ENCODE measurements at places on chromosomes 5 and 9. TPM values are rescaled to one million over a fixed set of nuclear protein-coding genes. Genes with fewer than 3 reads are reported as not detected.

NEURL1B gene
- total RNA-seq, result 35.8 TPM

DNA sequence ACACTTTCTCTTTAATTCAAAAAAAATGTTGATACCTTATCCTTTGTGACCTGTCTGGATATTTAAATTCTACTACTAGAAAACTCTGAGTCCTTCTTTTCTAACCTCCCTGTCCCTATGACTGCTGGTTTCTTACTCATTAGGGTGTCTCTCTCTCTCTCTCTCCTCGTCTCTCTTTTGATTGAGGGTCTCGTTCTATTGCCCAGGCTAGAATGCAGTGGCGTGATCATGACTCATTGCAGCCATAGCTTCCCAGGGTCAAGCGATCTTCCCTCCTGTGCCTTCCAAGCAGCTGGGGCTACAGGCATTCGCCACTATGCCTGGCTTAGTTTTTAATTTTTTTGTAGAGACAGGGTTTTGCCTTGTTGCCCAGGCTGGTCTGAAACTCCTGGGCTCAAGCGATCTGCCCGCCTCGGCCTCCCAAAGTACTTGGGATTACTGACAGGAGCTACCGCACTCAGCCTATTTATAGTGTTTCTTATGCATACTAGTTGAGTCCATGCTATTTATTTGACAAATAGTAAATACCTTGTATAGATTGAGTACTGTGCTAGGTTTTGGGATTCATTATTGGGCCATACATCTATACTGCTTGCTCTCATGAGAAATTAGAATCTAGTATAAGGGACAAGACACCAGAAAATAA is 61.9 kb downstream of the NSD1 start:
- DNase-seq, result no peak

GRCh38 chr5:6780802-6781391 is 67.7 kb downstream of the TENT4A start:
- DNase-seq, result no peak

DNA sequence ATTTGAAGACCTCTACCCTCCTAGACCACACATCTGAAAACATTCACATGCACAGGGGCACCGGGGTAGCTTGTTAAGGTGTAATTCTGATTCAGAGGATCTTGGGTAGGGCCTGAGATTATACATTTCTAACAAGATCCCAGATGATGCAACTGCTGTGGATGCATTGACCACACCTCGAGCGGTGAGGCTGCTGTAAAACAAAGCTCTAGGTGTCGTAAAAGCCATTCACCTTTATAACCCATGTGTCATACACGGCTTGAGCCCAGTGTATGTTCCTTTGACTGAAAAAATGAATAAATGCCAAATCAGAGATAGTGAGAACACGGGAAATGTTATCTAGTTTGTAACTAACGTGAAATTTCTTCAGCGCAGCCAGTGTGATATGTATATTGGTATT is 1578.2 kb upstream of the WWC1 start:
- DNase-seq, result no peak

CCNH gene
- 151 TPM for total RNA-seq

MED22 gene
- 25.6 TPM for total RNA-seq

IFNK gene
- not detected for total RNA-seq

GRCh38 chr5:72860499-72860898 is 44.0 kb downstream of the TNPO1 start:
- no peak for DNase-seq

DNA sequence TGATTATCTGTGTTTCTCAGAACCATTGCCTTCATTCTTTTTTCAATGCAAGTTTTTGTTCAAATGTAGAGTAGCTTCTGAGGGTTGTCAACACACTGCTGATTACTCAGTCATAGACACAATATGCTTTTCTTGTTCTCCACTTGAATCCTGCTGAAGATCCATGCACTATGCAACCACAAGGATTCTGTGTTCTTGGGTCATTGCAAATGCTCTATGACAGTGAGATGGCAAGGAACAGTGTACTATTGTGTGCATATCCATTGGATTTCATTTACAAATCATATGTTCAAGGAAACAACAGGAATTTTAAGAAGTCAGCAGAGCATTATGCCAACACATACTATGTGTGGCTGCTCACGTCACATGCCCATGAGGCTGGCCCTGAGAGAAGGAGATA is 1590.2 kb downstream of the EFNA5 start:
- DNase-seq, result no peak

GRCh38 chr9:132168347-132168746 is 6.5 kb downstream of the NTNG2 start:
- DNase-seq, result no peak

PRLR gene
- total RNA-seq, result 2.4 TPM

PCAT7 gene
- total RNA-seq, result not detected

GRIA1 gene
- total RNA-seq, result 3.2 TPM

IFNB1 gene
- not detected for total RNA-seq

GRCh38 chr5:38639377-38640358 is 83.2 kb upstream of the LIFR start:
- no peak for DNase-seq

FBXW5 gene
- 95.2 TPM for total RNA-seq

SNX2 gene
- total RNA-seq, result 80.1 TPM

- DNase-seq, result no peak
These were observed 3.6 kb downstream of the FOXI1 start for GRCh38 chr5:170109059-170110031.

VCAN gene
- total RNA-seq, result 224 TPM

- DNase-seq, result no peak
These were observed 32.6 kb upstream of the RXRA start for GRCh38 chr9:134293611-134294152.

DNA sequence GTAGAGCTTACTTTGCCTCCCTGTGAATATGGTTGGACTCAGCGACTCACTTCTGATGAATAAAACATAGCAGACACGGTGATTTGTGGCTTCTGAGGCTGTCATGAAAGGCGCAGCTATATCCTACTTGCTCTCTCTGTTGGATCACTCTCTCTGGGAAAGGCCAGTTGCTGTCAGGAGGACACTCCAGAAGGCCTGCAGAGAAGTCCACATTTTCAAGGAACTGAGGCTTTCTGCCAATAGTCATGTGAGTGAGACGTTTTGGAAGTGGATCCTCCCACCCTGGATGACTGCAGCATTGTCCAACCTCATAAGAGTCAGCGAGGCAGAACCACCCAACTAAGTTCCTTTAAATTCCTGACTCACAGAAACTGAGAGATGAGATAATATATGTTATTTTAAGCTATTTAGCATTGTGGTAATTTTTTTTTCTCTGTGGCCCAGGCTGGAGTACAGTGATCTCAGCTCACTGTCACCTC is 156.0 kb upstream of the MAST4 start:
- DNase-seq, result no peak

DNA sequence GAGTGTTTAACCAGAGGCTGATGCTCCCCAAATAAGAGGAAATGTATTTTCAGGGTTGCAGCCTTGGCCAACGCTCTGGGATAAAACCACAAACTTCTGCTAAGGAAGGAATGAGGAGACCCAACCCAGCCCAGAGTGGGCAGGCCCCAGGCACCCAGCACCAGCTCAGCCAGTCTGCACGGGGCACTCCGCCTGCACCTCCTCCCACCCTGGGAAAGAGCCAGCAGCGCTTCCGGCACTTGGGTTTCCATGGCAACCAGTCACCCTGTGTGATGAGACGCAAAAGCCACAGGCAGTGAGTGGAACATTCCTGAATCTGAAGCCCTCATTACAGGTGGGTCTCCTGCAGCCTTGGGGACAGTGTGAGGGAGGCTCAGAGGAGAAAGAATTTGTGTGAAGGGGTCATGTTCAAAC is 85.2 kb upstream of the ZBTB43 start:
- DNase-seq, result peak; percentile 91

GRCh38 chr5:35811108-35811741 is 45.5 kb upstream of the IL7R start:
- DNase-seq, result no peak

GRCh38 chr5:54159153-54159892 is 151.1 kb downstream of the ARL15 start:
- DNase-seq, result no peak

DNA sequence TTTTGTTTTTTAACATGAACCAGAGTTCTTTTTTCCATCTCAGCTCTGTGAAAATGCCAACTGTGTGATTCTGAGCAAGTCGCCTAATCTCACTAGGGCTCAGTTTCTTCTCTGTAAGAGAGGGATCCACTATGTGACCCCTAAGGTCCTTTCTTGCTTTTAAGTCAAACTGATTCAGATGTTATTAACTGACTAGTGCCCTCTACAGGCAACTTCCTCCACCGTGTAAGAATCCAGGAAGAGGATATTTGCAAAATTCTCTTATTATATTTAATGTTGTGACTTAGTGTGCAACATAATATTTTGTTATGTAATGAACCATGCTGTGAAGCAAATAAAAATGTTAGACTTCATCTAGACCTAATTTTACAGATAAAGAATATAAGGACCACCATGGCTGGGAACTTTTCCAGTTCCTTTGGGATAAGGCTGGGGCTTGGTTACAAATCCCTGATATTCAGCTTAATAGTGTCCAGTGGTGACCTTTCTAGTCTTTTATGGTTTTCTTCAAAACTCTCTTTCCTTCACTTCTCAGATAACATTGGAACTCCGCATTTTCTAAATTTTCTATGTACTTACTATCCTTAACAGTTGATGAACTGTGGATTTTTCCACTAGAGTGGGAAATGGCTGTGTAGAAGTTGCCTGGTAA is 244.7 kb downstream of the PIK3R1 start:
- DNase-seq, result no peak

GRCh38 chr5:139752506-139753473 is 42.8 kb upstream of the PSD2 start:
- DNase-seq, result no peak

HAVCR2 gene
- 14.9 TPM for total RNA-seq

PPP1R26 gene
- 10.6 TPM for total RNA-seq

DNA sequence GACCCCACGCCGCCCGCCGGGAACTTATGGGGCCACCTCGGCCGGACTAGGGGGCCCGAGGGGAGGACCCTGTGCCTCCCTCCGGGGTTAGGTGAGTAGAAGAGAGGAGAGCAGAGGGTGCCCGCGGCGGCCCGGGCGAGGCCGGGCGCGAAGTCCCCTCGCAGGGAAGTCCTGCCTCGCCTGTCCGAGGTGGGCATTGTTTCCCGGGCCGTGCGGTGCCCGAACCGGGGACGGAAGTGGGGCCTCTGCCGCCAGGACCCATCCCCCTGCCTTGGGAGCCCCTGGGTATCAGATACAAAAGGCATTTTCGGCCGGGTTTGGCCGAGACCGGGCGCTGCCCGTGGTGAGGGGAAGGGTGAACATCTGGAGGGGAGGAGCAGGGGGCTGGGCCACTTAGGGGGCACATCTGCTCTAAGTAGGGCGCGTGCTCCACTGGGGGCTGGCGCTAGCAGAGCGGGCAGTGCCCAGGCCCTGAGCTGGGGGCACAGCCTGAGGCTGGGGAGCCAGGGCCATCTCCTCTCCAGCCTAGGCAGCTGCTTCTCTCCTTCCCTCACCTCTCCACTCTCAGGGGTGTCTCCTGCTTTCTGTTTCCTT is 48.2 kb downstream of the DAB2IP start:
- no peak for DNase-seq

DNA sequence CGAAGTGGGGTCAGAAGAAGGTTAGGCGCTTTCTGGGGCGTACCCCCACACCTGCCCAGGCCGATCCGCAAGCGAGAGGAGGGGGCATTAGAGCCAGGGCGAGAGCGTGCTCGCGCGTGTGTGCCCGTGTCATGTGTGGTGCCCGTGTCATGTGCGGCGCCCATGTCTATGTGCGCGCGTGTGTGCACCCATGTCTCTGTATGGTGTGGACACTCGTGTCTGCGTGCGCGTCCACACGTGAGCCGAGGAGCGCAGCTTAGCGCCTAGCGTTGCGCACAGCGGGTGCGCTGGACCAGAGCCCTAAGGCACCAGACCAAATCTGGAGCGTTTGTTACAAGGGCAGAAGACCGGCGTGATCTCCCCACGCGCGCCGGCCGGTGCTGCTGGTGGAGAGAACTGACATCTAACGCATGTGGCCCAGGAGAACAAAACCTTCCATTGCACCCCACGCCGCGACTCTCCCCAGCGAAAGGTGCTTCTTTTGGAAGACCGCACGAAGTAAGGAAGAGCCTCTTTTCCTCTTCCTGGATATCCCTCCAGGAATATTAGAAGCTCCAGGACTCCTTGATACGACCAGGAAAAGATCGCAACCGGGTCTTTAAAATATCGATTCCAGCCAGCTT is 644 bp downstream of the NIM1K start:
- no peak for DNase-seq

- DNase-seq, result no peak
These were observed 125.4 kb upstream of the SLC30A5 start for GRCh38 chr5:68968429-68968828.

C5orf58 gene
- not detected for total RNA-seq

GRCh38 chr5:72296256-72296655 is 23.8 kb downstream of the MRPS27 start:
- DNase-seq, result no peak

All from mesenteric fat pad (tissue), 1 donor.